HFFc6 (cell line): ENCODE measurements at places on chromosomes 3 and 15. TPM values are rescaled to one million over a fixed set of nuclear protein-coding genes. Genes with fewer than 3 reads are reported as not detected.

DNA sequence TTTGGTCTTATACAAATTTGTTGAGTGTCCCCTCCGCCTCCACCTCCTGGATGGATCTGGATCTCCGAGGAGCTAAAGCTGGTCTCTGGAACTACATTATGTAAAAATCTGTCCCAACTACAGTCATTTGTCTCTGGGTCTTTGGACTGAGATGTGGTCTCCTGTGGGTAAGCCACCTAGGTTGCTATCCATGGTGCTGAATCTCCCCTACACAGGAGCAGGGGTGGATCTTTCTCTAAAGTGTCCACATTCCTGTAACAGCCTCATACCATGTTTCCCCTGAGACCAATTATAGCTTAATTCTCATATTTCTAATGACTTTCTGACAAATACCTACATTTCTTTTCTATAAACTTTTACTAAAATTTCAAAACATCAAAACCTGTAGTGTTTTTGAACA, 625.8 kb downstream of the TAFA4 start:
- DNase-seq = no peak

DNA sequence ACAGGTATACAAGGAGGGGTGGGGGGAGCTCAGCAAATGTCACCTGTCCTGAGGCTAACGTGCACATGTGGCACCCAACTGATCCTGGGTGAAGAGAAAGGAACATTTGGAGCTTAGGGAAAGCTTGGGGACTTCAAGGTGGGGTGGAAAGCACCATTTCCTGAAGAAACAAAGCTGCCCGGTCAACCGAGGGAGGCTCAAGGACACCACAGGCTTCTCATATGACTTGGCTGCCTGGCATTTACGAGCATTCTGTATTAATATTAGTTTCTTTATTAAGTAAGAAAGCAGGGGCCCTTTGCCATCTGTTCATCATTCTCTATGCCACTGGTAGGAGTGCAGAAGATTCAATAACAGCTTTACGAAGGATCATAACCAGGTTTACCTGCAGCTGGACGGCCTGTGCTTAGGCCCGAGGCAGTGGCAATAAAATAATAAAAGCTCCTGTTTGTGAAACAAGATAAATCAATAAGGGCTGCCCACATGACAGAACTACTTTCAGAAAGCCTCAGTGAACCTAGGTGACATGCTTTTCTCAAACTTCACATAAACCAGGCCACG, 54.0 kb downstream of the ETV5 start:
- no peak for DNase-seq

GRCh38 chr15:77804210-77804609, 171.5 kb upstream of the LINGO1 start:
- DNase-seq = no peak

Gene OCA2
- total RNA-seq = not detected in 3 replicates

- DNase-seq = no peak
Observed at GRCh38 chr3:193757457-193757856, 164.4 kb downstream of the OPA1 start.

DNA sequence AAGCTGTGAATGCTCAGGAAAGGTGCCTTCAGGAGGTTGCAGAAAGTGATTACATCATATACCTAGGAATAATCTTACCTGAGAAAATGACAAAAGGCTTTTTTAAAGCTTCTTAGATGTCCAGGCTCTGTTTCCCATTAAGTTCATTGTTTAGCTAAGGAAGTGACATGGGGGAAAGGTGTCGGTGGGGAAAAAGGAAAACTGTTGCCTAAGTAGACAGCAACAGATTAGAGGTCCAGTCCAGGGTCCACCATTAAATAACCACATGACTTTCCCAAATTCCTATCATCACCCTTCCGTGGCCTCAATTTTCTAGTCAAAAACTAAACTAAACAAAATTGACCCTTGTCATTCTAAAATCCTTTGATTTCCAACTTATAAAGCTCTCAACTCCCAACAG, 4.3 kb downstream of the WWTR1 start:
- no peak for DNase-seq

Gene GAP43
- total RNA-seq = not detected in 3 replicates

DNA sequence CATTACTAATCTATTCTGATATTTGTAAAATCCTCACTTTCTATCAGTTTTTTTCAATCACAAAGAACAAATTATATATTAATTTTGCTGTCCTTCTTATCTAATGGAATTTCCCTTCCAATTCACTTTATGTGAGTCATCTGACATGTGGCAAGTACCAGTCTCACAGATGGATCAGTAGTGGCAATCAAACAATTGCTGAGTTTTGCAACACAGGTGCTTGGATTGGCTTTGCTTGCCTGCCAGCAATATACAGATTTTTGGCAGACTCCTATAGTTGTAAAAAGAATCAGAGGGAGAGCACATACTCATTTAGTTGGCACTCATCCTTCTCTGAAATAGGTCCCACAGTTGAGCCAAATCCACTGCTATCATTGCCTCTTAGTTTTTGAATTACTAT, 83.7 kb downstream of the BCHE start:
- no peak for DNase-seq

Gene LDHAL6B
- not detected in 3 replicates for total RNA-seq

DNA sequence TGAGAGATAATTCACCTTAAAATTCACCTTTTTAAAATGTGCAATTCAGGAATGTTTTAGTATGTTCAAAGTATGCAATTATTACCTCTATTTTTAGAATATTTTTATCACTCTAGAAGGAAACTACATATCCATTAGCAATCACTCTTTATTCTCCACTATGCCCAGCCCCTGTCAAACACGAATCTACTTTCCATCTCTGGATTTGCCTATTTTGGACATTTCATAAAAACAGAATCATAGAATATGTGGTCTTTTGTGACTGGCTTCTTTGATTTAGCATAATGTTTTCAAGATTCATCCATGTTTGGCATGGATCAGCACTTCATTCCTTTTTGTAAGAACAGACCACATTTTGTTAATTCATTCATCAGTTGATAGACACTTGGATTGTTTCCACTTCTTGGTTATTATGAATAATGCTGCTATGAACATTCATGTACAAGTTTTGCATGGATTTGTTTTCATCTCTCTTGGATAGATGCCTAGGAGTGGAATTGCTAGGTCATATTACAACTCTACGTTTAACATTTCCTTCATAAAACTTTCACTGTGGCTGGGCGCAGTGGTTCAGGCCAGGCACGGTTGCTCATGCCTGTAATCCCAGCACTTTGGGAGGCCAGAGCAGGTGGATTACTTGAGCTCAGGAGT, 12.7 kb downstream of the HMCES start:
- no peak for DNase-seq

DNA sequence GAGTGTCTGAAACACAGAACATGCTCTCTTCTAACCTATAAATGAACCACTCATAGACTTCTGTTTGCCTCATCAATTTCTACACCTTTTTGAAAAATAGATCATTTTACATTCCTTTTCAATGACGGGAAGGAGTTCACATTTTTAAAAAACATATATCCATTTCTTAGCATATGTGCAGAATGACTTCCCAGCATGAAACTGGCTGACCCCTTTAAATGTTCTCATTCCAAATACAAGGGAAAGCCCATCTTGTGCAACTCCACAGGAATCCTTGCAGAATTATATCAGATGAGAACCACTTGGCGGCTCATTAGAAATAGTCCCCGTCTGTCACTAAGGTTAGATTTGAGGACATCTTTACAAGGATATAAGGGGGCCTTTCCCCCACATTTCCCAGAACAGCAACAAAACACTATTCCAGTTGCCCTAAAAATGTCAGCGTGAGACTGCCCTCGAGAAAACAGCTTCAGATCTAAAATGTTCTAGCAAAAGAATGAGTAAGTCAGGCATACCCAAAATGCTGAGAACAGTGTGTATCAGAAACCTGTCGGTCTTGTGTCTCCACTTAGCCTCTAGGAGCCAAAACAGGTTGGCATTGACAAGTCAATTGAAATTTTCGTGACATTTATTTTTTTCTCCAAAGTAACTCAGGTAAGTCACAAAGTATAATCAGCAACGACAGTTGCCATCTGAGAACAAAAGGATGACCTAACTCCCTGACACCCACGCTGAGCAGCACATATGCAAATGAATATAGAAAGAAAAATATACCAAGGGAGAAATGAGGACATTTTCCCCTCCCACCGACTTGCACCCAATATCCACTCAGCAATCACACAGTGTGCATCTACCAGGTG, 63.1 kb downstream of the FOXP1 start:
- DNase-seq = no peak

Gene SAMD7
- total RNA-seq = not detected in 3 replicates

Gene CD276
- 95.5 to 110 TPM (median 109 TPM) in 3 replicates for total RNA-seq

GRCh38 chr15:101168898-101169494, 82.9 kb downstream of the CHSY1 start:
- no peak for DNase-seq

DNA sequence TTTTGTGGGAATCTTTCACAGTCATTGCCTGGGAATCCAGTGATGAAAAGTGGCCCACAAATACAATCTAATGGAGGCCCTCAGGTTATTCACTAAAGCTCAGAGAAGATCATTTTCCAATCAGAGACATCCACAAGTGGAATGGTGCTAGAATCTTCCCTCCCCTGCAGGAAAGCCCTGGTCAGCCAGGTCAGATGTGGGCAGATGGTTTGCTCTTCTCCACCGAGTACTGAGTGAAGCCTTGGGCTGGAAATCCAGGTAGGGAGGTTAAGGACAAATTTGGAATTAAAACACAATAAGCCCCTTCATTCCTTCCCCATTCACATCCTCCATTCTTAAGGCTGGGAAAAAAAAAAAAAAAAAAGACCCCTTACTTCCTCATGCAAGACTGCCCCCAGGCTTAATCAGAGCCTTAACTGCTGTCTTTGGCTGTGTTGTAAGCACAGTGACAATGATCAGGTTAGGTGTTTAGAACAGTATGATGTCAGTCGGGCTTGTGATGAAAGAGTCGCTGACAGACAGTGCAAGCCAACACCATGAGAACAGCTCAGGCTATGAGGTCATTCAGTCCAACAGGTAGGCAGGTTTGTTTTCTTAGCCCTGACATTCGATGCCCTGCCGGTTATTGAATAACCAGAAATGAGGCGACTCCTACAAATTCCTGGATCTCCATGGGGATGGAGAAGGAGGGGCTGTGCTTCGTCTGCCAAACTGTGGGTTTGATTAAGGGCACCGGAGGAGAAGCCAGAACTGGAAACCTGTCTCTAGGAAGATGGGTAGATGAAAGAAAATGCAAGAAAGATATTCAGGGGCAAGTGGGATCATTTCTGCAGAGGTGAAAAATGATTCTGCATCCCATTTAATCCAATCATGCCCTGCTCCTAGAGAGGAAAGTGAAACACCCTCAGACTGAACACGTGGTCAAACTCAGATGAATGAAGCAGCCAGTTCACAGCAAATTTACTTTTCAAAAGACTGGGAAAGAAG, 23.5 kb upstream of the HES1 start:
- no peak for DNase-seq

Gene CD96
- total RNA-seq = not detected in 3 replicates

DNA sequence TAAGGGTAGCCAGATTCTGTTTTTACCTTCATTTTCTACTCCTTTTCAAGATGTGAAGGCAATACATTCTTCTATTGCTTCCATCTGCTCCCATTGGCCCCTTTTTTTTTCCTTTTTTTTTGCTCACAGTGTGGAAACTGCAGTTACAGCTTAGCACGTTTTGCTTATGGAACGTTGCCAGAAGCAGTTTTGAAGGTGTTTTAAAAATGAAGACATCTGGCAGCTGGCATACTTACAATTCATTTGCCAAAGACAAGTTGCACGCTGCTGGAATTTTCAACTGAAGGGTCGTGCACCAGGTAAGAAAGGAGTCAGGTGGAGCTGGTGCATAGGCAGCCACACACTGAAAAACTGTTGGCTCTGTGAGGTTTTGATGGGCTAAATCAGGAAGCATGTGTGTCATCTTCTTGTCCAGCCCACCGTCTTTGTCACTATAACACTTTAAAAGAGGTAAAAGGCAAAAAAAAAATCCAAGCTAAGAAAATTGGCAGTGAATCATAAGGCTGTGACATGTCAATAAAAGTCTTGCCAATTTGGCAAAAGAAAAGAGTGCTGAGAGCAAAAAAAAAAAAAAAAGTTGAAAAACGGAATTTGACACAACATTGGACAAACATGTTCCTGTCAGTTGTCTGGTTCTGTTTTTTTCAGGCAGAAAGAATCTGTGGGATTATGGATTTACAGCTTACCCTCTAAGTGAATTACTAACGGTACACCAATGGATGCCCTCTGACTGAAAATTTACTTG, 225.4 kb upstream of the SOX2 start:
- no peak for DNase-seq

GRCh38 chr3:12040902-12041301, 36.7 kb downstream of the SYN2 start:
- no peak for DNase-seq

DNA sequence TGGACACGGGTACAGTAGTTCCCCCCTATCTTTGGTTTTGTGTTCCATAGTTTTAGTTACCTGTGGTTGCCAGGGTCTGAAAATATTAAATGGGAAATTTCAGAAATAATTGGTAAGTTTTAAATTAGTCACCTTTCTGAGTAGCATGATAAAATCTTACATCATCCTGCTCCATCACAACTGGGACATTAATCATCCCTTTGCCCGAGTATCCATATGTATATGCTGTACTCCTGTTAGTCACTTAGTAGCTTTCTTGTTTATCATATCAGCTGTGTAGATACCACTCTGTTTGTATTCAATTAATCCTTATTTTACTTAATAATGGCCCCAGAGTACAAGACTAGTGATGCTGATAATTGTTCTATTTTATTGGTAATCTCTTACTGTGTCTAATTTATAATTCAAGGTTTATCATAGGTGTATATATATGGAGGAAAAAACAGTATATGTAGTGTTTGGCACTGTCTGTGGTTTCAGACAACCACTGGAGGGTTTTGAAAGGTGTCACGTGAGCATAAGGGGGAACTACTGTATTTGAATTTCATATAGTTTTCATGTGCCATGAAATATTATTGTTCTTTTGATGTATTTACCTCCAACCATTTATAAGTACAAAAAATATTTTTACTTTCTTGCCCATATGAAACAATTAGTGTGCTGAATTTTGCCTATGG, 41.4 kb downstream of the CTDSPL2 start:
- DNase-seq = peak; percentile 70

Gene GOLGA8G
- total RNA-seq = not detected in 3 replicates

DNA sequence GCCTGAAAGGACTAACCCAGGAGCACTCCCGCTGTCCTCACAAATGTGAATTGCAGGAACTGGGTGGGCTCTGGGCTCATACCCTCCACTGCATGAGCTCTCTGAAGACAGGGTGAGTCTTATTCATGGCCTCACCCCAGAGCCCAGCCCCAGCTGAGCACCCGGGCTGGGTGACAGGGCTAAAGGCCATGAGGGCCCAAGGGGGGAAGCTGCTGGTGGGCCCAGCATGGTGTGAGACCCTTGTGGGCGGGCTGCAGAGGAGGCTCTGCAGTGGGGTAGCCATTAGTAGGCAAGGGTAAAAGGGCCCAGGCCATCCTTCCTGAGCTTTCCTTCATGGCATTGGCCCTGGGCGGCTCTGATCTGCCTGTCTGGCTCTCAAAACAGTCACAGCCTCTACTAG, 30.3 kb downstream of the SRPRB start:
- no peak for DNase-seq

Gene HYAL1
- 0.15 to 0.61 TPM (median 0.23 TPM) in 3 replicates for total RNA-seq
